Neuronal stem cell (in vitro differentiated cells): ENCODE measurements at places on chromosomes 6 and 20.

DNA sequence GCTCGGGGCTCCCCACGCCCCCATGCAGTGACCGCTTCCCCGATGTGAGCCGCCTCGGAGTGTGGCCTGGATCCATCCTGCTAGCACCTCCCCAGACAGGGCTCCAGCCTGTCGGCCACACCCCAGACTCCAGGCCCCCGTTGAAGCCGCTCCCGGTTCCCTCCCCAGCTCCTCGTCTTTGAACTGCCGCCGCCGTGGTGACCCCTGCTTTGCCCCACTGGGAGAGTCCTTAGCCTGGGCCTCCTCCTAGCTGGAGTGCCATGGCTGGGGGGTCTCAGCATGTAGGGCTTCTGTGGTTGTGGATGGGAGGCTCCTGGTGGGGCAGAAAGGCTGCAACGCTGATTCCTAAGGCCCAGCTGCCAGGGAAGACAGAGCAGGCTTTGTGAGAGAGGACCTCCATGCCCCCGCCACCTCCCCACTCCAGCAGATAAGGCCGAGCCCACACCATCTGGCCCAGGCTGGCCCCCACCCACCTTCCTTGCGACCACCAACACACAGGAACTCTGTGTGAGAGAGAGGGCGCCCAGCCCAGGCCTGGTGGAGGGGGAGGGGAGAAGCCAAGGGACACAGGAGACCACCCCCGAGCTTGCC is 11.4 kb downstream of the FOXS1 start:
- no peak for DNase-seq

DNA sequence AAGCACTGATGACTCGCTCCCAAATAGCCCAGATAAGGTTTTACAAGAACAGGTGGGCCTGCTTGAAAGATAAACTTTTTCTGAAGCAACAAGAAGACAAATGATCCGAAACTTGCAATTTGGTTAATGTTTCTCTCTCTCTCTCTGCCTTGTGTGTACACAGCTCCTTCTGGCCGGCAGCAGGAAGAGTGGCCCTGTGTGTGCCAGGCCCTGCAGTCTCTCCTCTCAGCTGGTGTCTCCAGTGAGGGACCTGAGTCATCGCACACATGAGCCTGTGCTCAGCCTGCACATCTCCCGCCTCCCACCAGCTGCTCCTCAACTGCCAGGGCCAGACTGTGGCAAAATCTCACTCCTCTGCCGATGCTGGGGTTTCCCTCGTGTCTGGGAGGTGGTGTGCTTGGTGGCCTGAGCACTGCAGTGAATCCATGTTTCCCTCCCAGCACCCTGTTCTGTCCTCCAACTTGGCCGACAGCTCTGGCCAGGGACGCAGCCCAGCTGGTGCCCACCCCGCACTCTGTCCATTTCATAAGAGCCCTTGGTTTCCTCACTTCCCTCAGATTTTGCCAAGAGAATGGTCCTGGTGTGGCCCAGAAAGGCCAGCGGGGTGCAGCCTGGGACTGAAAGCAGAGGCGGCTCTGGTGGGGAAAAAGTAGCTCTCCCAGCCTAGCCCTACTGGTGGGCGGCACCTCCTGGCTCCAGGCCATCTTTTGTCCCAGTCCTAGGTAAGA is 49.4 kb downstream of the ERMARD start:
- no peak for DNase-seq

DNA sequence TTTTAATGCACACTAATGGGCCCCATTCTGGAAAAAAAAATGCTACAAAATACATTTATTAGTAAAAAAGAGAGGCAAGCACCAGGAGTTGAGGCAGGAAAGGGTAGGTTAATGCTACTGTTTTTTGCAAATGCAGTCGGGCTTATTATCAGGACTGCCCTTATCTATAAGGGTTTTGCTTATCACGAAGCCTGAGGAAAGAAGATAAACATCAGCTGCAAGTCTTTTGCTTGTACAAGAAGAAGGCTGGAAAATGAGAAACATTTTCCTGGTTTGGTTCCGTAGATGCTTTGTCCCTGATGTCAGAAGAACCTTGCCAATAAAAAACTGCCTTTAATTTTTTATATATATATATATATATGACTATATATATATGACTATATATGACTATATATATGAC is 189.3 kb upstream of the VGLL2 start:
- DNase-seq, result no peak

DNA sequence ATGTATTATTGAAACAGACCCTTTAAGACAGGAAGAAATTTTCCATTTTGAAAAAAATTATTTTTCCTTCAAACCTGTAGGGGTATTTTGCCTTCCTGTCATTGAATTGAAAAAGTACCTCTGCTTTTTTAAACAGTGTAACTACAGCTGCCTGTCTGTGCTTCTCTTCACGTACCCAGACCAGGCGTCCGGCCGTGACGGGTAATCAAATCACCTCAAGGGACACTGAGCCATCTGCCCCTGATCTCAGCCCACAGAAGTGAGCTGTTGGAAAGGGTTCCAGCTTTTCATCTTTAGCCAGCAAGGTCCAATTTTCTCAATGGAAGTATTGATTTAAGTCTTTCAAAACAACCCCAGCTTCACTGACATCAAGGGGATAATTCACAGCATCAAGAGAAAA is 58.0 kb downstream of the SLC35D3 start:
- DNase-seq, result no peak

GRCh38 chr6:124441450-124441849 is 520.8 kb upstream of the RNF217 start:
- no peak for DNase-seq

DNA sequence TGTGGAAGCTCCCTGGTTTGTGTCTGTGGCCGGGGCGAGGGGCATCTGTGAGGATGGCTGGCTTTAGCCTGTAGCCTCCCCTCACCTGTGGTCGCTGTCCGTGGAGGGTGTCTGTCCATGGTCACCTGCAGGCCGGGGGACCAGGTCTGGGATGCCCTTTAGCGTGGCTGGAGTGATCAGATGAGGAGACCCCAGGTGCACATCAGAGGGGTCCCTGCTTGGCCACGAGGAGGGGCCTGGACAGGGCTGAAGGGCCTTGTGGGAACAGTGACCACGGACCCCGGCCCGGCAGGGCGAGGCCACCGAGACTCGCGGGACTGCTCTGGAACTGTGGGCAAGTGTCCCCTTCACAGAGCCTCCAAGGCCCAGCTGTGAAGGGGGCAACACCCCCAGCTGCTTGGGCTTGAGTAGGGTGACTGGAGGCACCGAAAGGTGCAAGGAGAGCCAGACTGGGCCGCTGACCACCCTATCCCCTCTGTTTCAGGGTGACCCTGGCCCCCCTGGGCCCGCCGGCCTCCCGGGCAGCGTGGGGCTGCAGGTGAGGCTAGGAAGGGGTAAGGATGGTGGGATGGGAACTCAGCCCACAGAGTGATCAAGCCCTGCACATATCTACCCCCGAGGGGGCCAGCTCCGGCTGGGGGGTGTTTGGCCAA is 8.6 kb downstream of the COL9A3 start:
- DNase-seq, result no peak
